ENCODE measurements at places on chromosomes 7 and 10.
A peak's percentile ranks its signal among the peaks of the same experiment; 100 is the strongest.

- H3K4me1 ChIP-seq = no peaks in the 10 kb centered on the region
- H3K4me3 ChIP-seq = no peak overlapping the region
- H3K27me3 ChIP-seq = no peaks in the 10 kb centered on the region
- H3K27ac ChIP-seq = no peak overlapping the region
- peaks cover 51% of the 10 kb centered on the region for H3K36me3 ChIP-seq
Observed at GRCh38 chr10:125757742-125758141, 17.9 kb downstream of the MMP21 start.

GRCh38 chr10:120598386-120598785 lies 141.4 kb downstream of the PLPP4 start:
- H3K4me3 ChIP-seq = no peak overlapping the region
- H3K27ac ChIP-seq = no peak overlapping the region

GRCh38 chr7:4159761-4160554 lies 522.1 kb upstream of the FOXK1 start:
- H3K27me3 ChIP-seq = no peaks in the 10 kb centered on the region
- H3K4me1 ChIP-seq = no peaks in the 10 kb centered on the region
- no peaks in the 10 kb centered on the region for H3K36me3 ChIP-seq
- H3K4me3 ChIP-seq = no peak overlapping the region
- no peak for DNase-seq

DNA sequence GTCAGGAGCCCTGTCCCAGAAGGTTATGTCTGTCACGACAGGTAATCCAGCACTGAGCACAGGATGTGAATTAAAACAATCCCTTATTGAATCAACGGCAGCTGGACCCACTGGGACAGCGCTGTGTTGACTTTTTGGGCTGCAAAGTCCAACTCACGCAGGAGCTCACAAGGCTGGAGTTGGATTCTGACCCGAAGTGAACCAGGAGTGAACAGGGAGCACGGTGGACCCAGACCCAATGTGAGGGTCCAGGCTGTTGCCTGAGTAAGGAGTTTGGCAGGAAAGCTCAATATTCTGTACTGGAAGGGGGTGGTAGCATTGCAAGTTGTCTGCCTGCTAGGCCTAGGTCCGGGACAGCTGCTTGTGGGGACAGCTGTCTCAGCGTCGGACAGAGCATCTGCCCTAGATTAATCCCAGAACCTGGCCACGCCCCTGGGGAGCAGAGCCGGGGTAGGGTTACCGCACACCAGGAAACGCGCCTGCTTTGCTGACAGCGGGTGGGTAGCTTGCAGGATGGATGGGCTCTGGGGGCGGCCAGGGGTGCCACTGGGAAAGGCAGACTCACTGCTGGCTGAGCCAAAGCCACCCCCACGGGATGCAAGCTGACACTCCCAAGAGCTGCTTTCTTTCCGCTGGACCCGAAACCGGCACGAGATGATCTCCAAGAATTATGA lies 24.0 kb downstream of the COL26A1 start:
- H3K36me3 ChIP-seq = no peaks in the 10 kb centered on the region
- DNase-seq = no peak
- H3K4me3 ChIP-seq = no peak overlapping the region
- H3K4me1 ChIP-seq = peaks cover 14% of the 10 kb centered on the region

DNA sequence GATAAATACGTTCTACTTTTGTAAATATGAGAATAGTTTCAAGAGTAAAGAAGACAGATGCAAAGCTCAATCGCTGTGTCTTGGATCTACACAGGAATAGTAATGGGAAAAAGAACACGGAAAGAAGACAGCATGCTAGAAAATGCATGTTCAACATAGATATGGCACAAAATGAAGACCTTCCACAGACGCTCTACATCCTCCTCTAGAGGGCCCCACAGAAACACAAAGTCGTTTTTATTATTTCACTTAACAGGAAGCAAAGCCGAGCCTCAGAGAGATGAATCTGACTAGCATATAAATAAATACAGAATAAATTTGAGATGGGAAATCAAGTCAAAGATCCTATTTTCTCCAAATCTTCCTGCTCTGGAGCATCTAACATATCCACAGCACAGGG lies 292.6 kb downstream of the PARD3 start:
- no peaks in the 10 kb centered on the region for H3K4me1 ChIP-seq
- no peak overlapping the region for H3K4me3 ChIP-seq
- no peak overlapping the region for H3K27ac ChIP-seq
- no peaks in the 10 kb centered on the region for H3K36me3 ChIP-seq

- DNase-seq = no peak
- H3K4me3 ChIP-seq = no peak overlapping the region
- H3K27me3 ChIP-seq = no peaks in the 10 kb centered on the region
- no peak overlapping the region for H3K27ac ChIP-seq
- H3K4me1 ChIP-seq = no peaks in the 10 kb centered on the region
Observed at GRCh38 chr7:90842430-90842788, 246.3 kb downstream of the CDK14 start.

DNA sequence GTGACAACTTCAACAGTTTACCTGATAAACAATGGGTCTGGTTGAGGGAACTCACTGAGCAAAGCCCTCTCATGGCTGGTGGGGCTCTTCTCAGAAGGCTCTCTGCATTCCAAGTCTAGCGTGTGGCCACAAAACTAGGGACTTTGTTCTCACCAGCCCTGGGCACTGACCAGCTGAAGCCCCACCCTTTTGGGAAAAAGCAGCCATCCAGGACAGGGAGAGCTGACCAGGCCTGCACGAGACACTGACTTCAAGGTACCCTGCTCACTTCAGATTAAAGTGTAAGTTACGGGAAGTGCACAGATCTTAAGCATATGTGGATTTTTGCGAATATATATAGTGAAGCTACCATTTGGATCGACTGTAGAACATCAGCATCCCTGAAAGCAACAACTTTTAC lies 67.4 kb upstream of the LRRC4 start:
- peak overlapping the region; percentile 11 for H3K27ac ChIP-seq
- DNase-seq = no peak
- peaks cover 7% of the 10 kb centered on the region for H3K36me3 ChIP-seq
- no peak overlapping the region for H3K4me3 ChIP-seq
- H3K4me1 ChIP-seq = peaks cover 13% of the 10 kb centered on the region

- no peaks in the 10 kb centered on the region for H3K27me3 ChIP-seq
- DNase-seq = peak; percentile 73
- peaks cover 22% of the 10 kb centered on the region for H3K4me1 ChIP-seq
- H3K36me3 ChIP-seq = no peaks in the 10 kb centered on the region
- H3K27ac ChIP-seq = no peak overlapping the region
- no peak overlapping the region for H3K4me3 ChIP-seq
Observed at GRCh38 chr10:119642556-119643111, 8.5 kb upstream of the BAG3 start.

DNA sequence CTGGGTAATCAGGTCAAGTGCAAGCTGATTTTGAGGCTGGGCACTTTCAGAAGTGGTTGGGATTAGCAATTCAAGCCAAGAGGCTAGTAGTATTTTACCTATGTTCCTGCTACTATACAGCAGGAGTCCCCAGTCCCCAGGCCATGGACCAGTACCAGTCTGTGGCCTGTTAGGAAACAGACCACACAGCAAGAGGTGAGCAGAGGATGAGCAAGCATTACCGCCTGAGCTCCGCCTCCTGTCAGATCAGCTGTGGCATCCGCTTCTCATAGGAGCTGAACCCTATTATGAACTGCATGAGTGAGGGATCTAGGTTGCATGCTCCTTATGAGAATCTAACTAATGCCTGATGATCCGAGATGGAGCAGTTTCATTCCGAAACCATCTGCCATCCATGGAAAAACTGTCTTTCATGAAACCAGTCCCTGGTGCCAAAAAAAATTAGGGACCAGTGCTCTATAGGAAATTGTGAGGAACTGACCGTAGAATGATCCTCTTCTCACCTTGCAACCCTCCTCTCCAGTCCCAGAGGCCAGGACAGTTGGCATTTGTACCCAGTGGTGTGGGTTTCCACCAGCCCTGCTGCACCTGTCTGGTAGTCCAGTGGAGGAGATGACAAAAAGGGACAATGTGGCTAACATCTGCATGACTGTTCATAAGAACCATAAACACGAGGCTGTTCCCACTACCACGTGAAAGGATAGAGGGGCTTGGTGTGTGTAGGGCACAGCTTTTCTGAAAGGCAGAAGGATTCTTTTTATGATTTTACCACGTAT lies 172.5 kb downstream of the KIAA1217 start:
- H3K27ac ChIP-seq = no peak overlapping the region
- DNase-seq = no peak
- no peaks in the 10 kb centered on the region for H3K4me1 ChIP-seq

- DNase-seq = no peak
- peaks cover 48% of the 10 kb centered on the region for H3K4me1 ChIP-seq
- no peaks in the 10 kb centered on the region for H3K27me3 ChIP-seq
- no peaks in the 10 kb centered on the region for H3K36me3 ChIP-seq
Observed at GRCh38 chr10:28370107-28370835, 67.4 kb upstream of the MPP7 start.

DNA sequence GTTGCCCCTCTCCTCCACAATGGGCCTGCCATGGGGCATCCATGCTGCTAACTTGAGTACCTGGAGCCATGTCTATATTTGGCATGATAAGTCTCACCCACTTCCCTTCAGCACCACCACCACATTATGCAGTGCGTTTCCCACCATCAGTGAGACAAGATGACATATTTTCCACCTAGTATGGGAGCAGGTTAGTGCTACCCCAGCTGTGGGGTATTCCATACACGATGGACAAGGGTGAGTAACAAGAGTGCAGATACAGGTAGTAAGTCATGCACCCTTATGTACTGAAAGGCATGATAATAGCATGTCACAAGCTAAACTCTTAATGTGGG lies 21.2 kb upstream of the OR2AE1 start:
- no peak overlapping the region for H3K27ac ChIP-seq
- DNase-seq = no peak
- peaks cover 21% of the 10 kb centered on the region for H3K36me3 ChIP-seq
- H3K4me3 ChIP-seq = no peak overlapping the region
- no peaks in the 10 kb centered on the region for H3K27me3 ChIP-seq

GRCh38 chr7:20831451-20831850 lies 44.8 kb upstream of the SP8 start:
- no peaks in the 10 kb centered on the region for H3K4me1 ChIP-seq
- H3K4me3 ChIP-seq = no peak overlapping the region
- DNase-seq = no peak

- no peak overlapping the region for H3K27ac ChIP-seq
- H3K4me3 ChIP-seq = no peak overlapping the region
Observed at GRCh38 chr10:120204877-120205276, 252.2 kb upstream of the PLPP4 start.

GRCh38 chr10:43054593-43054992 lies 22.3 kb upstream of the RET start:
- no peak for DNase-seq
- no peaks in the 10 kb centered on the region for H3K27me3 ChIP-seq
- no peaks in the 10 kb centered on the region for H3K36me3 ChIP-seq
- H3K27ac ChIP-seq = no peak overlapping the region
- no peaks in the 10 kb centered on the region for H3K4me1 ChIP-seq

DNA sequence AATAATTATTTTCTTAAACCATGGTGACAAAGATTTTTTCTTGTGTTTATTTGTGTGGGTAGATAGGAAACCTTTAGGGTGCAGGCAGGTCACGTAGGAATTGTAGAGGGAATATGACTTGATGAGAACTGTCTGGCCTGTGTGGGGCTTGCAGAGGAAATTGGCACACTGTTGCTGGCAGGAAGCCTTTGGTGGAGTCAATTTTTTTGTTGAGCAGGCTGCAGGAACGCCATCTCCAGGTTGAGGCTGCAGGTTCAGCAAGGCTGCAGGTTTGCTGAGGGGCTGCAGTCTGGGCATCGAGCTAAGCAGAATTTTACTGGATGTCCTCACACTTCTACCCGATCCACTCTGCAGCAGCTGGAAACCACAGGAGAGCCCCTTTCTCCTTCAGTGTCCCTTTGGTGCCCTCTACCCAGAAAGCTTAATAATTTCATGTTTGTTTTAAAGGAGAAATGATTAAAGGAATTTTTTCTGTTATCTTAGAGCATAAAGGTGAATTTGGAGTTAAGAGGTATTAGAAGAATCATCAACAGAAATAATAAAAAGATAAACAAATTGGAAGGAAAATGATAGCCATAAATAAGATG lies 37.0 kb downstream of the TBC1D12 start:
- H3K27ac ChIP-seq = no peak overlapping the region
- no peaks in the 10 kb centered on the region for H3K27me3 ChIP-seq
- no peaks in the 10 kb centered on the region for H3K4me1 ChIP-seq
- H3K36me3 ChIP-seq = no peaks in the 10 kb centered on the region
- no peak overlapping the region for H3K4me3 ChIP-seq

DNA sequence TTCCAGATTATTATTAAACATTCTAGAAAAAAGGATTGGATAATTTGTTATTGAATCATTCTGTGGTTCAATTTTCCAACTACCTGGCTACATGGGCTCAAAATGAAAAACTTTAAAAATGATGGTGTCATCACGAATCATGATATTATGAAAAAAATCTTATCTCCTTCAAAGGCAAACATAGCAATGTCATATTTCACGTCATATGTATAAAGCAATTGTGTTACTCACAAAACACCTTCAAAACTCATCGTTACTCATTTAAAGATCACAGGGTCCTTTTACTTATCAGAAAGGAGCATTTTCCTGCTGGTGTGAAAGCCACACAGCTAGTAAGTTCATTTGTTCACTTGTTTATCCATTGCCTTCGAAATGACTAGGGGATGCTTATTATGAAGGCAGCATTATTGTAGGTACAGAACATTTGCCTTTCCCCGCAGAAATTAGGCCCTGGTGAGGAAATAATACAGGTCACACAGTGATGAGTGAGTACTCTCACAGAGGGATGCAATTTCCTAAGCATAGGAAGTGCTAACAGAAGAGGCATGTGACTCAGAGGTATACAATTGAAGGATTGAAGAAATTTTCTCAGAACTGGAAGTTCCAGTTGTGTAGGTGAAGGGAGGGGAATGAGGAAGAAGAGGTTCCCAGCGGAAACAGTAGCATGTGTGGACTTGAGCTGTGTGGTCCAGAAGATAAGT lies 478.7 kb downstream of the INHBA start:
- H3K27me3 ChIP-seq = no peaks in the 10 kb centered on the region
- no peaks in the 10 kb centered on the region for H3K36me3 ChIP-seq
- H3K4me3 ChIP-seq = no peak overlapping the region
- no peaks in the 10 kb centered on the region for H3K4me1 ChIP-seq
- no peak for DNase-seq
- H3K27ac ChIP-seq = no peak overlapping the region

Data from CD8-positive, alpha-beta memory T cell (primary cell).